Hepatocyte (in vitro differentiated cells): ENCODE measurements at places on chromosomes 7 and 10. TPM values are rescaled to one million over a fixed set of nuclear protein-coding genes. Genes with fewer than 3 reads are reported as not detected.

GRCh38 chr7:81515009-81515408, 254.8 kb downstream of the HGF start:
- no peaks in the 10 kb centered on the region for H3K27me3 ChIP-seq
- H3K27ac ChIP-seq = no peak overlapping the region
- H3K4me1 ChIP-seq = no peaks in the 10 kb centered on the region
- DNase-seq = no peak
- H3K36me3 ChIP-seq = no peaks in the 10 kb centered on the region

DNA sequence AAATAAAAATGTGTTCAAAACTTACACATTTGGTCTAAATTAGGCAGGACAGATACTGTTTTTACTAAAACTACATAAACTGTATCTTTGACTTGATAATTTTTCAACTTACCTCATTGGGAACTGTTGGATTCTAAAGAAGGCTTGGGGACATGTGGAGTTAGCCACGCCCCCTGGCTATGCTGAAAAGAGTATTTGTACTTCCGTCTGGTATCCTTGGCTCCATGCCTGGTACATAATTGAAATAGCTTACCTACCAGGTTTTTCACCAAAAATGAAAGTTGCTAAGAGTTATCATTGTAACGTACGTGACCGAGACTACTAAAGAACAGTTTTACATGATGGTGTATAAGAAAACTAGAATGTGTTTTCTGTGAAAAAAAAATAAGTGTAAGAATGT, 604.8 kb upstream of the IGFBP3 start:
- no peak overlapping the region for H3K27ac ChIP-seq
- H3K27me3 ChIP-seq = no peaks in the 10 kb centered on the region
- H3K36me3 ChIP-seq = no peaks in the 10 kb centered on the region
- DNase-seq = no peak

- no peak for DNase-seq
- H3K27ac ChIP-seq = no peak overlapping the region
- H3K4me1 ChIP-seq = no peaks in the 10 kb centered on the region
- H3K4me3 ChIP-seq = no peak overlapping the region
- H3K36me3 ChIP-seq = no peaks in the 10 kb centered on the region
These were observed 497.5 kb downstream of the PHTF2 start for GRCh38 chr7:78296046-78296597.

DNA sequence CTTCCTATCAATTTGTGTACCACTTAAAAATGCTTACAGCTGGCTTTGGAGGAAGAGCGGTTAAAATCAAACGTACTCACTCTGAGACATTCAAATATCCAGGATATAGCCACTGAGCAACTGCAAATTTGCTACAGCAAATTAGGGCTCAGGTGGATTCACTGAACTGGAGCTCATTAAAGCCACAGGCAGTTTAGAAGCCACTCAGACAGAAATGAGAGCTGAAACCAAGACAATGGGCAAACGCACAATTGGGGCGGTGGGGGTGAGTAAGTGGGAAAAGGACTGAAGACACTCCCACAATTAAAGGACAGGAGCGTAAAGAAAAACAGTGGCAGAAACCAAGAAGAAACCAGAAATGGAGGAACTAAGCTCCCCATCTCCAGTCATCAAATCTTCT, 20.5 kb downstream of the MPP7 start:
- peaks cover 8% of the 10 kb centered on the region for H3K4me1 ChIP-seq
- no peak overlapping the region for H3K4me3 ChIP-seq
- H3K27me3 ChIP-seq = no peaks in the 10 kb centered on the region
- no peak overlapping the region for H3K27ac ChIP-seq

GRCh38 chr7:154777023-154777422, 225.9 kb downstream of the PAXIP1 start:
- H3K4me3 ChIP-seq = no peak overlapping the region
- H3K4me1 ChIP-seq = peaks cover 5% of the 10 kb centered on the region
- H3K27me3 ChIP-seq = no peaks in the 10 kb centered on the region
- DNase-seq = peak; percentile 62
- H3K27ac ChIP-seq = no peak overlapping the region
- no peaks in the 10 kb centered on the region for H3K36me3 ChIP-seq

DNA sequence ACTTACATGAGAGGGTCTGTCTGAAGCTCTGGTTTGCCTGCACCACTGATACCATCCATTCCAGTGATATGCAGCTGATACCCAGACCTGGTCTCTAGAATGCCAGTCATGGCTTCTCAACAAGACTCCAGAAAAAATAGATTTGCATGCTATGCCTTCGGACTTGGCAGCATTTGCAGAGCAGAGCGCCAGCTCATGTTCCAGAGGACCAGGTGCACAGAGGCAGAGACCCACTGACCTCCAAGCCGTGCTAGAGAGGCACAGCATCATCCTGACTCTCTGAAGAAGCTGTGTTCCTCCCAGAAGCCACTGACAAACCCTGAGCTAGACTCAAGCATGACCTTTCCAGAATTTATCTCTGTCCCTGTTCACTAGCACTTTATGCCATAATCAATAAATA, 6.9 kb upstream of the PRKAG2 start:
- no peak overlapping the region for H3K4me3 ChIP-seq
- peaks cover 21% of the 10 kb centered on the region for H3K27me3 ChIP-seq
- H3K36me3 ChIP-seq = no peaks in the 10 kb centered on the region
- no peak for DNase-seq
- no peaks in the 10 kb centered on the region for H3K4me1 ChIP-seq

DNA sequence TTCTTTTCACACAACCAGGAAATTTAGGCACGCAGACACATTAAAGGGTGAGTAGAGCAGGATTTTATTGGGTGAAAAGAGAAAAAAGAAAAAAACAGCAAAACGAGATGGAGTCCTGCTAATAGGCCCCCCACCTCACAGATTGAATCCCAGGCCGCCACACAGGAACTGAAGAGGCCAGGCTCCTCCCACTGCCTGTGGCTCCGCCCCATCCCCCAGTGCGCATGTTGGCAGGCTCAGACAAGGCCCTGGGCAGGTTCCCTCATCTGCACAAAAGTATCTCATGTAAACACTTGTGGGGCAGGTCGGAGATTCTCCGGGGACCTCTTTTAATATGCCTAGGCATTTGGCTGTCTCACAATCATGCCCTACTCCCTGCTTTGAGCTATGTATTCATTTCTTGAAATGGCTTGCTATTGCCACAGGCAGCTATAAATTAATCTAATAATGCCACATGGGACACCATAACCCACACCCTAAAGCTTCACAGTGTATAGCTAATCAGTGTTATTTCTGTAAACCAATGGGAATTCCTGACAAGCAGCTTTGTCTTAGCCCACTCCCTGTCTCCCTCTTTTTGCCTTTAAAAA, 76.2 kb upstream of the KIF5B start:
- no peak overlapping the region for H3K27ac ChIP-seq
- no peak overlapping the region for H3K4me3 ChIP-seq
- no peaks in the 10 kb centered on the region for H3K36me3 ChIP-seq
- no peak for DNase-seq
- peaks cover 8% of the 10 kb centered on the region for H3K4me1 ChIP-seq

GRCh38 chr10:121076776-121077715, 225.9 kb downstream of the WDR11 start:
- H3K27ac ChIP-seq = peak overlapping the region; percentile 41
- no peaks in the 10 kb centered on the region for H3K36me3 ChIP-seq
- H3K4me1 ChIP-seq = peaks cover 71% of the 10 kb centered on the region
- no peak overlapping the region for H3K4me3 ChIP-seq
- DNase-seq = peak; percentile 66
- no peaks in the 10 kb centered on the region for H3K27me3 ChIP-seq

- no peaks in the 10 kb centered on the region for H3K27me3 ChIP-seq
- no peak for DNase-seq
- H3K4me3 ChIP-seq = no peak overlapping the region
- no peaks in the 10 kb centered on the region for H3K36me3 ChIP-seq
- no peaks in the 10 kb centered on the region for H3K4me1 ChIP-seq
- H3K27ac ChIP-seq = no peak overlapping the region
These were observed 164.6 kb downstream of the ANKRD30A start for GRCh38 chr10:37289833-37290464.

DNA sequence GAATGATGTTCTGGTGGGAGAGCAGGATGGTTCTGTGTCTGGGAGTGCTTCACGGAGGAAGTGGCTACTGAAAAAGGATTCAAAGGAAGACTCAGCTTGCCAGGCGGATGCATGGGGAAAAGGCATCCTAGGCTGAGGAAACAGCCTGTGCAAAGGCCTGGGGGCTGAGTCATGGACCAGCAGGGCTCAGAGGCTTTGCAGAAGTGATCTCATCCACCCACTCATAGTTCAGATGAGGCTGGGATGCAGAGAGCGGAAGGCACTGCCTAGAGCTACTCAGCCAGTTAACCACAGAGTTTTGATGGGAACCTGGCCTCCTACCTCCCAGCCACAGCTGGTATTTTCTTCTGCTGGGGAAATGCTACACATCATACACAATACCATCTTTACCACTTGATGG, 15.8 kb upstream of the ADAMTS14 start:
- H3K4me1 ChIP-seq = no peaks in the 10 kb centered on the region
- H3K36me3 ChIP-seq = no peaks in the 10 kb centered on the region
- no peaks in the 10 kb centered on the region for H3K27me3 ChIP-seq
- no peak overlapping the region for H3K4me3 ChIP-seq
- H3K27ac ChIP-seq = no peak overlapping the region

- peak; percentile 10 for DNase-seq
- H3K27ac ChIP-seq = no peak overlapping the region
- H3K36me3 ChIP-seq = no peaks in the 10 kb centered on the region
- no peak overlapping the region for H3K4me3 ChIP-seq
- no peaks in the 10 kb centered on the region for H3K27me3 ChIP-seq
These were observed 51.0 kb downstream of the PTTG1IP2 start for GRCh38 chr7:90520484-90520883.

- H3K36me3 ChIP-seq = no peaks in the 10 kb centered on the region
- H3K4me1 ChIP-seq = no peaks in the 10 kb centered on the region
- H3K27me3 ChIP-seq = no peaks in the 10 kb centered on the region
- H3K4me3 ChIP-seq = no peak overlapping the region
- no peak for DNase-seq
These were observed 710.1 kb upstream of the KCND2 start for GRCh38 chr7:119562839-119563238.

DNA sequence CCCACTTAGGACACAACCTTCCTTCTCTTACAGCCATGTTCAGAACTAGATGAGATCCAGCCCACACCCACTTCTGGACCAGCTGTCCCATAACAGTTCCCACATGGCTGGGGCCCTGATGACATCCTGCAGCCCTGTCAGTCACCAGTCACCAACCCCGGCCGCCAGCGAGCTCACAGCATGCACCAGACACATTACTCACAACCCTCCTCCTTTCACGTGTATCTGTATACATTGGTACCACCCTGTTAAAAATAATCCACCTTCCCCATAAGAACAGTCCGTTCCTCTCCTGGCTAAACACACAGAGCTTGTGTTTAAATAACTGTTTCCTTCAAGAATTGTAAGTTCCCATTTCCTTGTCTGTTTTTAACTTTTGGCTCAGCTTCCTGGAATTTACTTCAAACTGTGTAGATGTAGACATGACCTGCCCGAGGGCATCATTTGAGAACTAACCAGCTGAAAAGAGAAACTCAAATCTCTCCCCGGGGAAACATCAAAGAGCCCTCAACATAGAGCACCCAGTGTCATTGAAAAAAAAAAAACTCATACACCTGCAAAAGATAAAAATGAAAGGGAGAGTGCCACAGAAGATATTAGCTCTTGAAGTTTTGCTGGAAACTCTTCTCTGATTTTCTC, 26.0 kb upstream of the PRLHR start:
- no peaks in the 10 kb centered on the region for H3K36me3 ChIP-seq
- peaks cover 20% of the 10 kb centered on the region for H3K27me3 ChIP-seq
- no peak for DNase-seq

GRCh38 chr10:976316-976715, 11.9 kb upstream of the GTPBP4 start:
- H3K4me3 ChIP-seq = no peak overlapping the region
- H3K27ac ChIP-seq = no peak overlapping the region
- H3K27me3 ChIP-seq = no peaks in the 10 kb centered on the region
- H3K36me3 ChIP-seq = no peaks in the 10 kb centered on the region

DNA sequence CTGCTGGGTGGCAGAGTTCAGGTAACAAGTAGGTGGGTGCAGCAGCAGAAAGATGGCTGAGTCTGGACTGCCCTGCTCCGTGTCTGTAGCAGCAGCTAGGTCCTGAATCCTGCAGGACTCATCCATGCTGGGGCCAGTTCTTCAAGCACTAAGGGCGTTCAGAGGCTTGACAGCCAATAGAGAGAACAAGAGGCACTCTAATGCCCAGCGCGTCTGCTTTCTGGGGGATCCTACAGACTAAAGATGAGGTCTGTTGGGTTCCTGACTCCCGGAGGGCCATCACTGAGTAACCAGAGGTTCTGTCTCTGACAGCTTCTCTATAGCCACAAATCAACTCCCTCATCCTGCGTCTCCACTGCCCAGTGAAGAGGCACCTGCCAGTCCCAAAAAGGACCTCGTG, 125.5 kb downstream of the PTPN20 start:
- H3K4me3 ChIP-seq = no peak overlapping the region
- peaks cover 4% of the 10 kb centered on the region for H3K4me1 ChIP-seq
- H3K27ac ChIP-seq = no peak overlapping the region
- H3K36me3 ChIP-seq = no peaks in the 10 kb centered on the region

DNA sequence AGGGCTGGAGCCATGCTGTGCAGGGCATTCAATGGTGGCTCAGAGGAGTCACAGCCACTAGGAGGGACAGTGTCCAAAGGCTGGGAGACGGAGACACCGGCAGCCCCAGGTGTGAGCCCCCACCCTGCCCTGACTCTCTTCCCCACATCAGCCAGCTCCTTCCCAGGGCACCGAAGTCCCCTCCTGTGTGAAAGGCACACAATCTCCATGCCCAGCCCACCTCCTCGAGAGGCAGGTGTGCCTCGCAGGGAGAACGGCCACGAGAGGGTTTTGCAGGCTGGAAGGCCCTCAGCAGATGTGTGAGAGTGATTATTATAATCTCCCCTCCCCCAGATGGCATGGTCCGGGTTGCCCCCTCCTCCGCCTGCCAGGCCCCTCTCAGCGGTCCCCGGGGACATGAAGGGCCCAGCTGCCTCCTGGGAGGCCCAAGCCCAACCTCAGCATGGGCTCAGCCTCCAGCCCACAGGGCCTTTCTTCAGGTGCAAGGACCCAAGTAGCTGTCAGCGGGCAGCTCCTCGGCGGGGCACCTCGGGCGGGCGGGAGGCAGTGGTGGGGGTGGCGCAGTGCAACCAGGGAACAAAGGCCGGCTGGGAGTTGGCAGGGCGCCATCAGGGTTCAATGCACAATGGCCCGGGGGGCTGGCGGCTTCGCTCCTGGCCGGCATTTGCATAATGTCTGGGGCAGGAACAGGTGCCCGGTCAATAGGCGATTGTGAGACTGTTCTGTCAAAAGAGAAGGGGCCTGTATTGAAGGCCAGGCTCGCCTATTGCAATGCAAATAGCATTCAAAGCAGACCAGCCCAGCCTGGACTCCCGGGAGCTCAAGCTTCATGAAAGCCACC, 155.3 kb upstream of the ZMIZ1 start:
- no peak overlapping the region for H3K4me3 ChIP-seq
- DNase-seq = no peak
- no peaks in the 10 kb centered on the region for H3K27me3 ChIP-seq
- H3K36me3 ChIP-seq = no peaks in the 10 kb centered on the region

- H3K27ac ChIP-seq = no peak overlapping the region
- H3K4me1 ChIP-seq = no peaks in the 10 kb centered on the region
- no peak for DNase-seq
- no peak overlapping the region for H3K4me3 ChIP-seq
These were observed 114.5 kb upstream of the TRIM24 start for GRCh38 chr7:138345567-138345966.

- no peak overlapping the region for H3K27ac ChIP-seq
- no peak overlapping the region for H3K4me3 ChIP-seq
- DNase-seq = no peak
- no peaks in the 10 kb centered on the region for H3K27me3 ChIP-seq
These were observed 303.2 kb downstream of the EXOC4 start for GRCh38 chr7:133556048-133556447.

SUN3 gene
- polyA plus RNA-seq = not detected in 2 replicates

PCBD1 gene
- polyA plus RNA-seq = 107 and 122 TPM in 2 replicates

AASS gene
- polyA plus RNA-seq = 17.3 and 22.4 TPM in 2 replicates

MRPL32 gene
- polyA plus RNA-seq = 59.9 and 69.2 TPM in 2 replicates

MOGAT3 gene
- polyA plus RNA-seq = 10.5 and 14.0 TPM in 2 replicates

LRRC17 gene
- polyA plus RNA-seq = 16.0 and 20.4 TPM in 2 replicates

OPN4 gene
- polyA plus RNA-seq = not detected in 2 replicates
